Stimulated activated naive CD4-positive, alpha-beta T cell treated with Interleukin-2 at 50 U/mL for 16 hours (primary cell): ENCODE measurements at places on chromosomes 11 and 22.

- DNase-seq = no peak
These were observed 44.1 kb upstream of the GDPD4 start for GRCh38 chr11:77345621-77346020.

DNA sequence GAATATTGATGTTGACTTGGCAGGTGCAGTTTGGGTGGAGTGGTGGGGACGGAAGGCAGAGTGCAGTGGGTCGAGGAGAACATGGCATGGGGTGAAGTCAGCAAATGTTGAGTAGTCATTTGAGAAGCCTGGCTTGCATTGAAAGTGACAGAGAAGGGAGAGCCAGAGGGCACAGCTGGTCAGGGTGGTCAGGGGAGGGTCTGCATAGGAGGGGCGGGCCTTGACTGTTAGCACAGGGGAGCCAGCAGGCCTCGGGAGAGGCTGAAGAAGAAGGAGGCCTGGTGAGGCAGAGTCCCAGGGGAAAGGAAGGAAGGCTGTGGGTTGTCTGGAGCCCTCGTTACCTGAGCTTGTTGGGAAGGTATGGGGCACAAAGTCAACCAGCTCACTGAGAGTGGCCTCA is 230.8 kb upstream of the TBCEL start:
- DNase-seq = no peak

GRCh38 chr11:61983419-61983818 is 16.0 kb upstream of the FTH1 start:
- DNase-seq = no peak

DNA sequence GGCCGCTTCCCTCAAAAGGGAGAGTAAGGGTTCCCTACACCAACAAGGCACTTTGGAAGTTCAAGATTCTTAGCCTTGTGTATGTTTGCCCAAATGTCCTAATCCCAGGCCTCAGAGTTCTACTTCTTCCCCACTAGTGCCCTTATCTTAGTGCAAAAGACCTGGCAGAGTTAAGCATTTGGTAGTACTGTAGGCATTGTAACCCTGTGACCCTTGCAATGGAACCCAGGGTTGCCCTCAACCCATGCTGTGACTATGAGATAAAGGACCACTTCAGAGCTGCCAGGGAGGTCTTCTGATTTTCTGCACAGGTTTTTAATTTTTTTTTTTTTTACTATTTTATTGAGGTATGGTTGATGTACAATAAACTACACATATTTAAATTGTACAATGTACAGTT is 65.1 kb downstream of the C11orf65 start:
- no peak for DNase-seq

DNA sequence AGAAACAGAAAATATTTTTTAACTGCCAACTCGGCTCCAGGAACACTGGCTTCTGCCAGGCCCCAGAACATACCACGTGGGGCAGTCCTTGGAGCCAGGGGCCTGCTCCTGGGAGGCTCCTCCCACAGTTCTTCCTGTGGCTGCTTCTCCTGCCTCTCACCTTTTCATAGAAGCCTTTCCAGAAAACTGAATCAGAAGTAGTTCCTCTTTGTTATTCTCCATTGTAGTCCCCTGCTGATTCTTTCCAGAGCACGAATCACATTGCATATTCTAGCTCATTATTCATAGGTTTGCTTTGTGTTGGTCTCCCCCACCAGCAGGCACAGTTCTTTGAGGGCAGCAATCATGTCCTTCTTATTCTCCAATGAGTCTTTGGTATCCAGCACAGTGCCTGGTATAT is 106.0 kb downstream of the EFCAB6 start:
- no peak for DNase-seq

DNA sequence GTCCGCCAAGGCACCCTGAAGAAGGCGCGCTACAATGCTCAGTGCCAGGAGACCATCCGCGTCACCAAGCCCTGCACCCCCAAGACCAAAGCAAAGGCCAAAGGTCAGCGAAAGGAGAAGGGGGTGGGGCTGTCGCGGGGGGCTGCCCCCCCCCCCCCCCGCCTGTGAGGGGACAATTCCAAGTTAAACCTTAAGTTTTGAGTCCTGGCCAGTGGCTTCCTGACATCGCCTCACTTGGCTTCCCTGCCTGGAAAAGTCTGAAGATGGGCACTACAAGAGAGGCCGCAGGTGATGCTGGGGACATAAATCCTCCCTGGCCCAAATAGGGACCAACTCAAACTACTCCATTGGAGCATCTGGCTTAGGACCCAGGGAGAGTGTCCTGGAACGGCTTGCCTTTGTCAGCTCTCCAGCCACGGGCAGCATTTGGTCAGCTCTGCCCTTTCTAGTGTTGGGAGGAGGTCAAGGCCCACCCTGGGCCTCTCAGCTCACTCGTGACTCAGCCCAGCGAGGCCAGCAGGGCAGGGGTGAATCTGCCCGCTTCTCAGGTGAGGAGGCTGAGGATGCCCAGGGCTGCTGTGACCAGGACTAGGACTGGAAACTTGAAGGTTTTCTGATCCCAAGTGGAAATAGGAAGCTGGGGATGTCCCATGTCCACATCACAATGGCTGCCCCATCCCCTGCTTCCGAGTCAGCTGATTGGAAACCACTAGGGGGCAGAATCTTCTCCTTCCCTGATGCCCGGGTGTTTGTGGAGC is 1.4 kb downstream of the MDK start:
- no peak for DNase-seq

GRCh38 chr22:46110215-46110614 is 40.1 kb upstream of the PPARA start:
- DNase-seq = no peak

DNA sequence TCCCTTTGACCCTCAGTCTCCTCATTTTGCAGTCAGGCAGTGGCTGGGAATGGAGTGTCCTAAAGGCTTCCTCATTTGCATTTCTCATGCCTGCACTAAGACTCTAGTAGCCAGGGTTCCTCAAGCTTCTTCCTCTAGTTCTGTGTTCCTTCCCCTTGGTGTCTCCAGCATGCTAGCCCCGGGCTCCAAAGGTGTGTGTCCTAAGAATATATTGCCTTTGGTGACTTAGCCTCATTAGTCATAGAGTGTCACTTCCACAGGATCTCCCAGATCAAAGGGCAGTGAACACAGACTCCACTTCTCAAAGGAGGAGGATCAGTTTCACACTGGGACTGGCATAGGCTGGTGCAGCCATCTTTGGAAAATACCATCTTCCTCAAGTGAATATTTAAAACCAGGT is 21.4 kb upstream of the ACER3 start:
- DNase-seq = no peak

DNA sequence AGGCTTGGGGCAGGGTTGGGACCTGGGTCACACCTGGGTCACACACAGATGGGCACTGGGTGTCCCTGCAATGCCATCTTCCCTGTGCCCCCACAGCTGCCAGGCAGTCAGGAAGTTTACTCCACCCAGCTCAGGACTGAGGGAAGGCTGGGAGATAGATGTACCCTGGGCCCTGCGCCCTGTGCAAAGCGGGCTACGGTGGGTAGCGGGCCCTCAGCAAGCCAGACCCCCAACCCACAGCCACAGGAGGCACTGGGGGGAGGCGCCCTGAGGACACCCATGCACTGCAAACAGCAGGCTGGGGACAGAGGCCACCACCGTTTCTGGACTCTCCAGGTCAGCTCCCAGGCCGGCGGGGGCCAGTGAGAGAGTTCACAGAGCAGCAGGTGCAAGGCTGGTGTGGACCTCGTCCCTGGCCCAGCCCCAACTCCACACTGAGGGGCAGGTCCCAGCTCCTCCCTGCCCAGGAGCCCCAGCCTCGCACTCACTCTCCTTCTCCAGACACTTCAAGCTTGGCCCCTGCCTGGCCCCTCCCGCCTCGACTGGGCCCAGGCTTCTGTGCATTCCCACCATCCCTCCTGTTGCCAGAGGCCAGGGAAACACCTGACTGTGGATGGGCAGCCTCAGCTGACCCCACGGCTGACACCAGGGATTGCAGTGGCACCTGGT is 4.9 kb downstream of the DUSP8 start:
- no peak for DNase-seq

DNA sequence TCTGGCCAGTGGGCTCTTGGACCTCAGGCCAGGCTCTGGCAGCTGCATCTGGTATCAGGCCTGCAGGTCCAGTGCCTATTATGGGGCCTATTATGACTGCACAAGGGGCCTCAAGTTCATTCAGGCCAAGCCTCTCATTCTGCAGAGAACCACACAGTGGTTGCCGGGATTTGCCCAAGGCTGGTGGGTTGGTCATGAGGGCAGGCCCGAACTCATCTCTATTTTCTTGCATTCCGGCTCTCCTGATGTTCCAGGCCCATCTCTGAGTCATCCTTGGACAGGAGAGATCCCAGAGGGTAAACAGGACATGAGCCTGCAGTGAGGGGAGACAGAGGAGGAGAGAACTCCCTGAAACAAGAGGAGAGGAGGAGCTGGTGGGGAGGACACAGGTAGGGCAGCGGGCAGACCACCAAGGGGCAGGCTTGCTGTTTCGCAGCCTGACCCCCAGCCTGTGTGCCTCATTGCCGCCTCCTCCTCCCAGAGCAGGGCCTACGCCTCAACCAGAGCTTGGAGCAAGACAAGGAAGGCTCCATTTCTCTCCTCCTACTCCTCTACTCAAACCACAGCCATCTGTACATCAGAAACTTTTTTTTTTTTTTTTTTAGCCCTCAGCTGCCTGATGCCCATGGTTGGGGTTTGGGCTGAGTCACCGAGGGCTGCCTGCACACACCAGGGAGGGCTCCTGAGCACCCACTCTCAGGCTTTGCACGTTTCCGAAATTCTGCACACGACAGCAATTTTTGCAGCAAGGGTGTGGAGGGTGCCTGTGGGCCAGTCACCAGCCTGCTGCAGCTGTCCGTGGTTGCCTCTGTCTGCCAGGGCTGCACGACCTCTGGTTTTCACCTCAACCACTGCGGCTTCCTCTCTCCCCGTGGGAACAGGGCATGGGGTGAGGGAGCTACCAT is 12.7 kb upstream of the TREH start:
- DNase-seq = peak; percentile 70

GRCh38 chr11:46999217-46999616 is 62.7 kb downstream of the CSTPP1 start:
- DNase-seq = no peak

DNA sequence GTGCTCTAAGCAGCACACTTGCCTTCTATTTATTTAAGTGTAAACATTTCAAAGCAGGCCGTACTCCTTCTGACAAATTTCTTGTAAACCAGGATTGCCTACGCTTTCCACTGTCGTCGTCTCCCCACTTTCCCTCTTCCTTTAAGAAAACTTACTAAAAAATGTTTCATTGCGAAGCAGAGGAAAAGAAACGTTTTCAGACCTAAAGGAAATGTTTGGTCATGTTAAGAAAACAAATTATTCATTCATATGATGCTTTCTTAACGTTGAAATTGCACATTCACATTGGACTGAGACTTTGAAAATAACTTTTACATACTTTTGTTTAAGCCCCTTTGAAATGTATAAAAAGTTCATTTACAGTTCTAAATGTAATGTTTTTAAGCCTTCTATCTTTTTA is 106.0 kb downstream of the EMSY start:
- no peak for DNase-seq

DNA sequence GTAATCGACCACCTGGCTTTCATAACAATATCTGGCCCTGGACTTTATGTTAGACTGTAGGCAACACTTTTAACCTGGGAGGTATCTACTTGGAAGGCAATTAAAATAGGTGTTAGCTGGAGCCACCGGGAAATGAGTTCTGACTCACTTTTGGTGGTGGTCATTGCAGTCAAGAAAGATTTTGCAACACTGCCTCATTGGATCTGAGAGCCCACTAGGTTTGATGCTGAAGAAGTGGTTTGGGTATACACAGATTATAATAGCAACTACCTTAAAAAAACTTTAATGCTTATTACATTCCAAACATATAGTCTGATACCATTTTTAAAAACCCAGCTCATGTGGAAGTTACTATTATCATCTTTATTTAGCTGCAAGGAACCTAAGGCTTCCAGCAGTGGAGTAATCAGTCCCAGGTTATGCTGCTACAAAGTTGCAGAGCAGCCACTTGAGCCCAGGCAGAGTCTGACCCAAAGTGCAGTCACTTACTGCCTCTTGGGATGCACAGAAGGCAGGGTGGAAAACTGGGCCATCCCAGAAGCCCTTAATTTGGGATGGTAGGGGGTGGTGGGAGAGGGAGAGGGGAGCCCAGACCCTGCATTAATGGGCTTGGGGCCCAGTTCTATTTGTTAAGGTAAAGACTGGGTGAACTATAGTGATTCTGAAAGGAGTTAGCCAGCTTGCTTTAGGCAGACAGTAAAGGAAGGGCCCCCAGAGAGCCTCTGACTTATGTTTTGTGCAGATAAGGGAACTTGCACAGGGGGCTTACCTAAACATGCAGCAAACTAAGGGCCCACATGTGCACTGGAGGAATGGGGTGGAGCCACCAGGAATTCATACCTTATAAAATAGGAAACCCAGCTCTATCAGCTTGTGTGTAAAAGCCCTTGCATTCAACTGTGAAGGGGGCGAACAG is 149.4 kb downstream of the SNX19 start:
- no peak for DNase-seq

DNA sequence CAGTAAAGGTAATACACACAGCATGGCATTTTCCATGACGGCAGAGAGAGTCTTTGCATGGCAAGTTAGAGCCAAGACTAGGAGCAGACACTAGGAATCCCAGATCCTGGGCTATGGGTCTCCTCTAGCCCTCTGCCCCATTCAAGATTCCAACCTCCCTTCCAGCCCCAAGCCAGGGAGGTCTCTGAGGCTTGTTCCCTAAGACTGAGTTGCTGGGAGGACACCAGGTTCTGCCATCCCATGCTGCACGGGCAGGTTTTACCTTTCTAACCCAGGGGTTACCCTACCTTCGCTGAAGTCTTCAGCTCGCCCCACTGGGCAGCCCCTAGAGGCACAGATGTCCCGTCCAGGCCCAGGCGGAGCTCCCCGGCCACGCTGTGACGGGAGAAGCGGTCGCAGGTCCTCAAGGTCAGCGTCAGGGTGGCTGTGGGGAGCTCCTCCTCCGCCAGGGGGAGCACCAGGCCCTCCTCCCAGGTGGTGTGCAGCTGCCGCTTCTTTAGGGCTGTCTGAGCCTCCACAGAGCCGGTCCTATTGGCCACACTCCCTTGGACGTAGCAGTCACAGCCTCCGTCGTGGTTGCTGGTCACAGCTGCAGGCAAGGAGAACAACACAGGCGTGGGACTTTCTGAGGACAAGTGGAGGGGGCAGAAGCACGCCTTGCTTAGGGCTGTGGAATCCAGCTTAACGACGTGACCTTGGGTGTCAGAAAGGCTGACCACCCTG is 33.8 kb downstream of the SYT13 start:
- peak; percentile 4 for DNase-seq

DNA sequence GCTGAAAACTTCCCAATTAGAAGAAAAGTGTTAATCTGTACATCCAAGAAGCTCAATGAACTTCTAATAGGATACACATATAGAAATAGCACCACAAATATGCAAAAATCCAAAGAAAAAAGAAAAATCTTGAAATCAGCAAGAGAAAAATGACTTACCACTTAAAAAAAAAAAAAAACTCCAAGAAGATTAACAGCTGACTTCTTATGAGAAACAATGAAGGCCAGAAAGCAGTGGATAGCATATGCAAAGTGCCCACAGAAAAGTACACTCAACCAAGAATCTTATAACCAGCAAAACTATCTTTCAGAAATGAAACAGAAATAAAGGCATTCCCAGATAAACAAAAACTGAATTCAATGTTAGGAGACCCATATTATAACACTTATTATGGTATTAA is 29.9 kb upstream of the OR5B12 start:
- DNase-seq = no peak

- DNase-seq = no peak
These were observed 8.8 kb downstream of the POU2F3 start for GRCh38 chr11:120248551-120249278.

GRCh38 chr11:94132152-94132558 is 3.5 kb downstream of the PANX1 start:
- no peak for DNase-seq

- DNase-seq = no peak
These were observed 952 bp downstream of the YAP1 start for GRCh38 chr11:102111011-102111786.
